ENCODE measurements at places on chromosomes 7 and 10.

DNA sequence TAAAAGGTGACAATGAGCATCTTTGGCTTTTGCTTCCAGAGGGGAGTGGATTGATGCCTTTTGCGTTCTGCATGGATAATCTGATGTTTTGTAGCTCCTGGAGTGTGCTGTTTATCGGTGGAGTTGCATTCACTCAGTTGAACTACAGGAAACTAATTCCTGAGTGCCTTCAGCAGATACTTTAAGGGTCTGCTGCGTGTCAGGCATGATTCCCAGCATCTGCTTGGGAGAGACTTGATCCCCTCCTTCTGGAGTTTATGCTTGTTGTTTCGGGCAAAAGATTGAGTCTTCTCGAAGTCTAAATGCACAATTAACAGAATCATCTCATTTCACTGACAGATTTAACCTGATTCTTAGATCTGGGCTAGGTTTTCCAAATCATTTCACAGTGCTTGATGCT is 46.2 kb downstream of the CELF2 start:
- no peak for DNase-seq

- DNase-seq = no peak
These were observed 31.2 kb downstream of the TOMM7 start for GRCh38 chr7:22791204-22792158.

GRCh38 chr7:92973974-92974373 is 137.6 kb upstream of the CDK6 start:
- DNase-seq = no peak

- DNase-seq = no peak
These were observed 19.0 kb downstream of the TES start for GRCh38 chr7:116229366-116229765.

- DNase-seq = no peak
These were observed 430.5 kb downstream of the GATA3 start for GRCh38 chr10:8485032-8485431.

DNA sequence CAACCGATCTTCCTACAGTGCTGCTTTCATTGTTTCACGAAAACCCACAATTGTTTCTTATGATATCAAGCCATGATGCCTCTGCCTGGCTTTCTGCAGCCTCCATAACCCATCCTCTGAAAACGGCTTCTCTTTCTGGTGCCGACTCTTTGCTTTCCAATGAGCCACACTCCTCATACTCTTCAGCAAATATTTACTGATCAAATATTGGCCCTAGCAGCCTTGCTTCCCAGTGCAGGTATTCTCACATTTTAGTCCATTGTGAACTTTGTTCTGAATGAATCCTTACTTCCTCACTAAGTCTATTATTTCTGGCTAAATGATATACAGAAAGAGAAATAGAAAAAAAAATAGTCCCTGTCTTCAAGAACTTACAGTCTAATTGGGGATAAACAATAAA is 35.5 kb downstream of the LAMB1 start:
- no peak for DNase-seq

- no peak for DNase-seq
These were observed 27.2 kb upstream of the NUB1 start for GRCh38 chr7:151314401-151314800.

- DNase-seq = no peak
These were observed 196.9 kb downstream of the GRID1 start for GRCh38 chr10:86169506-86170254.

GRCh38 chr7:18414885-18415284 is 80.7 kb upstream of the HDAC9 start:
- no peak for DNase-seq

DNA sequence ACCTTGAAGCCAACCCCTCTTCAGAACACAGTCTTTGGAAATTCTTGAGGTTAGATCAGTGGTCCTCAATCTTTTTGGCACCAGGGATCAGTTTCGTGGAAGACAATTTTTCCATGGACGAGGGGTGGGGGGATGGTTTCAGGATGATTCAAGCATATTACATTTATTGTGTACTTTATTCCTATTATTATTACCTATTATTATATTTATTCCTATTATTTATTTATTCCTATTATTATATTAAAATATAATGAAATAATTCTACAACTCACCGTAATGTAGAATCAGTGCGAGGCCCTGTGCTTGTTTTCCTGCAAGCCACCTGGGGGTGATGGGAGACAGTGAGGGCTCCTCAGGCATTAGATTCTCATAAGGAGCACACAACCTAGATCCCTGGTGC is 17.9 kb downstream of the CAMK1D start:
- no peak for DNase-seq

DNA sequence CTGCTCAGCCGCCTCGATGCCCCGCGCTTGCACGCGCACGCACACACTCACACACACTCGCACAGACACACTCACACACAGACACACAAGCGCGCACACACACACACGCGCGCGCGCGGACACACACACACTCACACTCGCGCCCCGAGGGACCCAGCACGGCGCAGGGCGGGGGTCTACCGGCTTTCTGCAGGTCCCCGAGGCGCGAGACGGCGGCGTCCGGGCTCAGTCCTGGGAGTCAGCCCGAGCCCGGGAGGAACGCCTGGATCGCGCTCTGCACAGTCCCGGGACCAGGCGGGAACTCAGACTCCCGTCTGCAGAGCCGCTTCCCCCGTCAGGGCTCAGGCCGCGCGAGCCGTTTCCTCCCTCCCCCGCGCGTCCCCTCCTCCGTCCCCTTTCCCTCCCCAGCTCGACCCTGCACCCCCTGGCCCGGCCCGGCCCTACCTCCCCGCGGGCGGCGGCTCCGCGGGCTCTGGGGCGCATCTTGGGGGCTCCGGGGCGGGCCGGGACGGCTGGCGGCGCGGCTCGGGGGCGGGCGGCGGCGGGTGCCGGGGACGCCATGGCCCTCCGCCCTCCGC is 464 bp downstream of the DENND2A start:
- DNase-seq = no peak

DNA sequence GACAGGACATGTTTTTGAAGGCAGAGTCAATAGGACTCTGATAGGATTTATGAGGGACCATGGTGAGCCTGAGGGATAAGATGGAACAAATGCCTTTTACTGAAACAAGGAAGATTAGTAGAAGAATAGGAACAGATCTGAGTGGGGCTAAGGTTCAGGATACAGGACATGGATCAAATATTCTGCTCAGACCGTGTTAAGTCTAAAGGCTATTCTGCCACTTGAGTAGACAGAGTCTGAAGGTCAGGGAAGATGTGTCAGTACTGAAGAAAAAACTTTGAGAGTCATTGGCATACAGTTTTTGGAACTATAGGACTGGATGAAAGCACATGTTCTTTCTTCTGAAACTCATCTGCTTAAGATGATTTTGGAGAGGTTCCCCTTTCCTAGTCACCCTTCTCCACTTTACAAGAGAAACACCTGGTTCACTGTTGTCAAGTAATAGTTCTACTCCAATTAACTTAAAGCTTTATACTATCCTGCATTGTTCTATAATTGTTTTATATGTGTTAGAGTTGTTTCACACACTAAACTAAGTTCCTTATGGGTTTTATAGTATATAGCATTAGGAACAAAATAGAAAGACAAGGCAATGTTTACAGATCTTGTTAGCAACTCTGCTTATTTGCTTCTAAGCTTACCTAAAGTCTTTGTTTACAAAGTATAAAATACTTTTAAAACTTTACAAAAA is 43.4 kb downstream of the WASL start:
- no peak for DNase-seq

DNA sequence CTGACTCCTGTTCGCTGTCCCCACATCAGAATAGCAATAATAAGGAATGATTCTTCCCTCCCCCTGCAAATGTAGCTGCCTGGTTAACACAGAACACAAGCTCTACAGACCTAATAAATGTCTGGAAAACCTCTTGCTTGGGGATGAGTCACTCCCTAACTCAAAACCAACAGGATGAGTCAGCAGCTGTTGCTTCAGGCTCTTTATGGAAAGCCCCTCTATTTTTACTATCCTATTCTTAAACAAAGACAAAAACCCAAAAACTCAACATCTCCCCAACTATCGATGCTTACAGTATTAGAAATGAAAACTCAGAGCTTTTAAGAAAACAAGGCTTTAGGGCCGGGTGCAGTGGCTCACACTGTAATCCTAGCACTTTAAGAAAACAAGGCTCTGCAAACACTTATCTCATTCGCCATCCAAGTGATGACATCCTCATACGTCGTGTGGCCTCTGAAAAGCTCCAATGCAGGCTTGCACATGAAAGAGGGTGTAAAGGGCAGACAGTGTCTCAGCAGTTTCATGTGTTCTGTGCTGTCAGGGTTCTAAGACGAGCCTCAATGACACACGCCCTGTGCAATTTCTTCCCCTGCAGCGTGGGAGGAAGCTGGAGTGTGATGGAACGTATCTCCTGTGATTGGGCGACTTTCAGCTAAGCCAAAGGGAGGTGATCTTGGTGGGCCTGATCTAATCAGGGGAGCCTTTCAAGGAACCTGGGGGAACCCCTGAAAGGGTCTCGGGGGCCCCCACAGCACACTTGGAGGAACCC is 70.1 kb downstream of the AMZ1 start:
- DNase-seq = peak; percentile 6

DNA sequence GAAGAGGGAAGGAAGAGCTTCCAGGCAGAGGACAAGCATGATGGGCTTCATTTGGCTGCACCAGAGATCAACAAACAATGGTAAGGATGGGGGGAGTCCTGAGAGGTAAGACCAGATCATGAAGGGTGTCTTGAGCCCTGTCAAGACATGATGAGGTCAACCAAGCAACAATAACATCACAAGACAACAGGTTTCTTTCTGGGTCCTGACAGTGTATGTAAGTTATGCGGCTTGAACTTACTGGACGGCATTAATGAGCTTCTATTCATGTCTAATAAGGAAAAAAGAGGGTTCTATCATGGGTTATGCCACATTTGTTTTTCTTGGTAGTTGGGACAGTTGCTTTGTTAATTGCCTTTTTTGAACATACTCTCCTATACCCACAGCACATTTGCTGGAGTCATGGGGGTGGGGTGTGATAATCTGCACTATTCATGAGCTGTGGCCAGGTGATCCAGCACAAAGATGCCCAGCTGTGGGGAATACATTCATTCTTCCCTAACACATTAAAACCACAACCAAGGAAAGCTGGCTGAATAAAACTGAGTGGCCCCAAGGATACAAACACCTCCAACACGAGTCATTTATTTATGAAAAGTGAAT is 168.8 kb upstream of the KLF14 start:
- no peak for DNase-seq

DNA sequence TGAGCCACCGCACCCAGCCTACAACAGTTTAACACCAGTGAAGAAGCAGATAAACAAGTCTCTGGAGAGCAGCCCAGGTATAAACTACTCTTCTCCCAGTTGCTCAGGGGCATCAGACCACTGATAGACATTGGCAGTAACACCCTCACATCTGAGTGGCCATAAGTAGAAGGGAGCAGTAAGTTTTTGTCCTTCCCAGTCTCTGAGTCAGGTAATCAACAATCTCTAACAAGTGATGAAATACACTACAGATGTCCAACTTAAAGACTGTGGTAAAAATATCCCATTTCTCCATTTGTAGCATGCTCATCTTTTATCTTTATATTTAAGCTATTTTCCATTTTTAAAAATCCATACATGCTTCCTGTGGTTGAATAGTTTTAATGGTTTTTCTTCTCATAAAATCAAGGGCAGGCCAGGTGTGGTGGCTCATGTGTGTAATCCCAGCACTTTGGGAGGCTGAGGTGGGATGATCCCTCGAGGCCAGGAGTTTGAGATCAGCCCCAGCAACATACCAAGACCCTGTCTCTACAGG is 78.6 kb downstream of the GSAP start:
- no peak for DNase-seq

DNA sequence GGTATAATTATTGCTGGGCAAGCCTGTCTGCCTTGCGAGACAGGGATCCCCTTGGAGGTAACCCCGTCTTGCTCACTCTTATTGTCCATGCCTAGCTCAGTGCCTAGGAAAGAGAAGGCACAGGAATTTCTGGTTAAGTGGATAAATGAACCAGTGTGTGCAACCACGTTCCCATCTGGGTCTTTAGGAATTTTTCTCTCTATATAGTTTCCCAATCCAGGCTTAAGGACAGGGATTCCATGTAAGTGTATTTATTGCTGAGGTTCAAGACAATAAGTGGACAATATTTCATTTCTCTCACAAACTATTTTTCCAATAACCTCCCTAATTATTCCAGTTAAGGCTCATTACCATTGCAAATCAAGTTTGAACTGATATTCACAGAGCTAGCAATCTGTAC is 8.9 kb upstream of the ADAM12 start:
- DNase-seq = no peak

DNA sequence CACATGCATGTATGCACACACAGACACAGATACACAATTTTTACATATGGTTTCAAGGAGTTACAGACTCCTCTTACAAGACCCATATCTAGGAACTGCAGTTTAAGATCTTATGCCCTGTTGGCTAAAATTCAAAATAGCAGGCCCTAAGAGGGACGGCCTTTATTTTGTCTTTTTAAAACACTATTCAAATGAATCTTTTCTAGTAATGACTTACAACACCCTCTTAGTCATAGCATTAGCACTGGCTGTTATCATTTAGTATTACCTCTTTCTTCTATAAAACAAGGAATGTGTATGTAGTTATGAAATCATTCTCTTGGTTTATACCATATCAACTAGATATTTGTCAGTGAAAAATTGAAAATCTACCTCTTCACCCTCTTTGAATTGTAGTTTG is 15.3 kb downstream of the PAPSS2 start:
- no peak for DNase-seq

DNA sequence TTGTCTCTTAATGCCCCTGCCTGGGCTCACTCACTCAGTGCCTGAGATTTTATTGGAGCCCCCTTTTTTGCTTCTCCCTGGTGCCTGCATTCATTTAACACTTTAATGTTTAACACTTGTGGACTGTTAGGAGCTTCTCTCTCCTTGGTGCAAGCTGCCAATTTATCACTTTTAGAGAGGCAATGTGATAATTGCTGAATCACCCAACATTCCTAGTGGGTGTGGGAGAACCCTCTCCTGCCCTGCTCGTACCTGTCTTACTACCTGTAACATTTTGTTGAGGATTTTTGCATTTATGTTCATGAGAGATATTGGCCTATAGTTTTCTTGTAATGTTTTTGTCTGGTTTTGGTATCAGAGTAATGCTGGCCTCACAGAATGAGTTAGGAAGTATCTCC is 13.2 kb downstream of the STAM start:
- DNase-seq = no peak

- DNase-seq = no peak
These were observed 20.3 kb upstream of the LANCL2 start for GRCh38 chr7:55344840-55345239.

- no peak for DNase-seq
These were observed 52.6 kb downstream of the TBATA start for GRCh38 chr10:70732569-70732968.

DNA sequence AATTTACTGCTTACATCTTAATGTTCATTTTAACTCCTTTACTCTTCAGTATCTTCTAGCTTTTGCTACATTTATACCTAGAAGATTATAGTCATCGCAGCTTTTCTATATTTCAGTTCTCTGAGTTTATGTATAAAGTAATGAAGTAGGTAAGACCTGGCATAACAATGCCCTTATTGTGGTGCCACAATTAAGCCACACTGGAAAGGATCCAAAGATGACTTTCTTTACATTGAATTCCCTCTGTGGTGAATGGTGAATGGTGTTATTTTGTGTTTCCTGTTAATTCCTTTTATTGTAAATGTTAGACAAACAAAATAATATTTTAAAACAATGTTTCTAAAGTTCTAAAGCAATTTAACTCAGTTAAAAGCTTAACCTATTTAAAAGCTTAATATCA is 36.2 kb downstream of the SEMA3D start:
- DNase-seq = no peak

Data from stimulated activated CD8-positive, alpha-beta memory T cell treated with anti-CD3 and anti-CD28 coated beads, Interleukin-2, amount 100 ng/mL, for 1 hour (primary cell).